ENCODE measurements at places on chromosomes 13 and 19.

- DNase-seq, result no peak
Measured at GRCh38 chr13:44695520-44695919, 119.4 kb upstream of the TSC22D1 start.

DNA sequence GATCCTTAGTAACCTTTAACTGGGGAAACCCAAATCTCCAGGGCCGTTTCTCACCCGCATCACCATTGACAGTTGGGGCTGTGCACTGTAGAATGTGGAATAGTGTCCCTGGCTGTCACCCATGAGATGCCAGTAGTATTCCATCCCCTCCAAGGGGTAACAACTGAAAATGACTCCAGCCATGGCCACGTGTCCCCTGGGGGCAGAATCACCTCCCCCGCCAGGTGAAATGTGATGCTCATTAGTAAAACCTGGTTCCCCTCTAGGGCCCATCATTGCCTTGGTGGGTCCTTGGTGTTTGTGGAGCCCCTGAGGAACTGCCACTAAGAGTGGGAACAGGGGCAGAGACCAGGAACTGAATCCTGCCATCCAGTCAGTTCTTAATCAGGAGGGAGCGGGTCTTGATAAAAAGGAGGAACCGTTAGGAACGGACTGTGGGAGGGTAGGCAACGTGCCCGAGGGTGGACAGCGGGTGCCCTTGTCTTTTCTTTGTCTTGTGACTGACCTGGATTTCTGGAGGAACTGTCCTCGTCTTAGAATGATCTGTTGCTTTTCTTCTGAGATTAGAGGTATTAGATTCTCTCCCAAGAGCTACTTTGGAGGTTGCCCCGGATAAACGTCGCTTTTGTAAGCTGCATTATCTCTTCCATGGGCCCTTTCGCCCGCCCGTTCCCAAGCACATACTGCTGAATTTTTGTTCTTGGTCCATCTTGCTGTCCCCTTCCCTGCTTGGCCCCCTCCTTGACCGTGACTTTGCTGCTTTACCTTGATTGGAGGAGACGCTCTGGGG, 3.5 kb downstream of the MYO9B start:
- no peak for DNase-seq

GRCh38 chr19:23993440-23993839, 78.8 kb downstream of the ZNF726 start:
- DNase-seq, result no peak

DNA sequence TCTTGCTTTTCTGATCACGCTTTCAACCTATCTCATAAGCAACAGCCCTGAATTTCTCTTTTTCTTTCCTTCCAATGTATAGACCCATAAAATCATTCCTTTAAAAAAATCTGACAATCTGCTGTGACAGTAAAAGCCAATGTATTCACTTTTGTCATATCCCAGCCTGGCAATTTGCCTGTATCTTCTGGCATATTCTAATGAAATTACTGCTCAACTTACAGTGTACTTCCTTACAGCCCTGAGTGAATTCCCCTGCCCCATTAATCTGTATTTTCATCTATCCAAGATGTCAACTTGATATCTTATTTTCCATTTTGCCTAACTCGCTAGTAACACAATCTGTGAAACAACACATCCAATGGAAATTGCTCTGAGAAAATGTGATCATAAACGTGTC, 18.0 kb upstream of the SERP2 start:
- no peak for DNase-seq

DNA sequence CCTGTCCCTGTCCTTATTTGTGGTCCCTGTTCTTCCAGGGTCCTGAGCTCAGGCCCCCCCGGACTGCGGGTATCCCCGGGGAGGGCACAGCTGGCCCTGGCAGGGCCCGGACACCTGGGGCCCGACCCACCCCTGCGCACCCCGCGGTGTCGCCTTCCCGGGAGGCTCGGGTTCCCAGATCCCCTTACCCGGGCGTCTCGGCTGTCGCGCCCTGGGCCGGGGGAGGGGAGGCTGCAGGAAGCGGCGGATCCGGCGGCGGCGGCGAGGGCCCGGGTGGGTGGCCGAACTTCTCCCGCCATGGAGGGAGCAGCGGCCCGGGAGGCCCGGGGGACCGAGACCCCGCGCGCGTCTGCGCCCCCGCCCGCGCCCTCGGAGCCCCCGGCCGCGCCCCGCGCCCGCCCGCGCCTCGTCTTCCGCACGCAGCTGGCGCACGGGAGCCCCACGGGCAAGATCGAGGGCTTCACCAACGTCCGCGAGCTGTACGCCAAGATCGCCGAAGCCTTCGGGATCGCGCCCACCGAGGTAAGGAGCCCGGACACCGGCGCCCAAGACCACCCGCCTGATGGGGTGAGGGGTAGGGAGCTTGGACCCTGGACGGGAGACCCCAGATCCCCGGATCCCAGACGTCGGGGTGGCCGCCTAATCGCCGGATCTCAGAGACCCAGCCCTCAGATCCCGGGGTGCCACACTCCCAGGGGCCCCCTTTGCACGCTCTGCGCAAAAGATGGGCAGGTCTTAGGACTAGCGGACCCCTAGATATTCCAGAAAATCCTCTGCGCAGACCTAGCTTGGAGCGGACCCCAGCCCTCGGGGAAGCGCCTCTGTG, at the start of gene GIPC3:
GIPC3 (plus strand) TSS at position 178 of the 826 bp plus-strand sequence; CDS start at position 298, 120 bp downstream.
- DNase-seq, result no peak

DNA sequence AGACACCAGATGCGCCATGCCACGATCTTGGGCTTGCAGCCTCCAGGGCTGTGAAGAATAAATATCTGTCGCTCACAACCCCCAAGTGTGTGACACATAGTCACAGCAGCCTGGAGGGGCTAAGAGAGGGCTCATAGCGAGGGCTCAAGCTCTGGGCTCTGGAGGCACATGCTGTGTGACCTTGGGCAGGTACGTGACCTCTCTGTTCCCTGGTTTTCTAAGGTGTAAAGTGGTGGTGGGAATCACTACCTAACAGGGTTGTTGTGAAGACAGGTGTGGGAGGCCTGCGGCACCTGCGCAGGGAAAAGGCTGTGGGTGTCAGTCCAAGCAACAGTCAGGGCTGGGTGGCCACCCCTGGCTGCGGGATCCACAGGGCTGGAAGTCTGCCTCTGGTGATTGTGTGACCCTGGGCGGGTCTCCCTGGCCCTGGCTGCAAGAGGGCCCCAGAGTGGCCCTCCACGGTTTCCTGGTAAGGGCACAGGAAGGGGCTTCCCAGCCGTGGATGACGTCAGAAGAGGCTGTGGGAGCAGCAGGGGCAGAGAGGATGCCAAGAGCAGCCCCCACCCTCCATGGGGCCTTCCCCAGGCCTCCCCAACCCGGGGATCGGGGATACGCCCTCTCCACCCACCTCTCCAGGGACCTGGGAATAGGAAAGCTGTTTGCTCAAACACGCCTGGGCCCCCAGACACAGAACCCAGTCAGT, 218.8 kb upstream of the SGCG start:
- DNase-seq, result no peak

DNA sequence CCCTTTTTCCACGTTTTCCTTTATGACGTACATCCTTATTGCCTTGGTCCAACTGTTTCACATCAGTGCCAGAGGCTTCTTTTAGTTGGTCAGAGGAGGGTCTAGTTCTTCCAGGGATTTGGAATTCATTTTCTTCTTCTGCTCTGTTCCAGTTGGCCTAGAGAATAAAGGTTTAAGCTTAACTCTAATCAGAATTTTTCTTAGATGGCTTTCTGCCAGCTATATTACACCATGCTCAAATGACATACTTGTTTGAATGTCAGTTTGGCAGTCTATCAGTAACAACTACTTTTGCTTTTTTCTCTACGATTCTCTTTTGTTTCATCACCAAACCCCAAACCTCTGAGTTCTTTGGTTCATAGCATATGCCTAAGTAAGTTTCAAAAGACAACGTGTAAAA, 16.8 kb downstream of the SPART start:
- DNase-seq, result no peak

DNA sequence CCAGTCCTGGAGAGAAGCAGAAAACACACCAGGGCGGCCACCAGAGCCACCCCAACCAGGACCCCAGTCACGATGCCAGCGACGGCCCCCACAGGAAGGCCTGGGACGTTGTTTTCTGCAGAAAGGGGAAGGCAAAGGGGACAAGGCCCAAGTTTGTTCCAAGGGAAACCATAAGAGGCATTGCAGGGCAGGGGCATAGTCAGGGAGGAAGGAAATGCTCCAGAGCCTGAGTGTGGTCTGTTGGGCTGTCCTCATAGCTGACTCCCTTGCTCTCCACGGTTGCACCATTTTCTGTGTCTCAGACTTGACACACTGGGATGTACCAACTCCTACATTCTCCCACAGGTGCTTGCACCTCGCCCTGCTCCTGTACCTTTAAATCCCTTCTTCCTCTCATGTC, 5.2 kb downstream of the CEACAM4 start:
- DNase-seq, result no peak

DNA sequence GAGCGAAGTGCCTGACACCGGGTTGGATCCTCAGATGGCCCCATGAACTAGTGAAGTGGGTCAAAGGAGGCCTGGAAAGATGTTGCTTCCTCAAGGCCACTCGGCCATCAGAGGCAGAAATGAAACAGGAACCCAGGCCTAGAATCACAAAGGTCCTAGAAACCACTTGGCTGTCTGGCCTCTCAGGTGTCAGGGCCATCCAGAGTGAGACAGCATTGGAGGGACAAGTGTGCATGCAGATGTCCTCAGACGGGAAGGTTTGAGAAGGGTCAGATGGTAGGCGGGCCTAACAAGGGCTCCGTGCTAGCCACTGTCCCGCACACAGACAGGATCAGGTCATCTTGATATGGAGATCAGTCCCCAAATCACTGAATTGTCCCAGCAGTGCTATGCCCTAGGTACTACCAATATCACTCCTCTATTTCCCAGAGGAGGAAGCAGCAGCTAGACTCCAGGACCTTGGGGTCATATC, 14.3 kb downstream of the CCDC97 start:
- DNase-seq, result no peak

DNA sequence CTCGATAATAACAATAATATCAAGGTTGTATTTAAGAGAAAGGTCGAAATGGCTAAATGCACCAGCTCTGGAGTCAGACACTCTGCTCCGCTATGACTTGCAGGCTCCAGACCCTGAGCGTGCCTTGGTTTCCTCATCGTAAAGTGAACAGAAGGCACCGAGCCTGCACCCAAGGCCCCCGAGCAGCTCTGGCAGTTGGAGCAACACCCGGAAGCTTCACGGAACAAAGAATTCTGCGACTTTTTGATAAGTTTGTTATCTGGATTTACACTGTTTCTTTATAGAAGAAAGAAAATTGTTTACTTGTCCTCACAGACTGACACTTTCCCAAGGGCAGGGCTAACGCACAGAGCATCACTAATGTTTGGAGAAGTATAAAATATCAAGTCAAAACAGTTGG, 4.4 kb downstream of the GRTP1 start:
- DNase-seq, result no peak

DNA sequence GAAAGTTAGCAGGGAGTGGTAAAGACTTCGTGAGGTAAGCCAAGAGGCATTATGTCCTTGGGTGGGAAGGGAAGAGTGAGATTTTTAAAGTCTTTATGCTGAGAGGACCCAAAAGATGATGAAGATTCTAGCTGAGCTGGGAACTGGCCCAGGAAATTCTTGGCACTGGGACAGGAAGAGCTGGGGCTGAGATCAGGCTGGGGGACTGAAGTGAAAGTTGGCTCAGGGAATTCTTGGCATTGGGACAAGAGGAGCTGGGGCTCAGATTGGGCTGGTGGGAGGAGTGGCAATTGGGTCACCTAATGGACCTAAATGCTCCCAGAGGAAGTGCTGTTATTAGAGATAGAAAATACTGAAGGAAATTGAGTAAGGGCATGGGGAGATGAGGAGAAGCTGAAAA, 8.8 kb downstream of the SCEL start:
- no peak for DNase-seq

GRCh38 chr13:98175043-98175442, 2.0 kb downstream of the RNF113B start:
- DNase-seq, result no peak

GRCh38 chr13:23799945-23800344, 89.3 kb downstream of the MIPEP start:
- no peak for DNase-seq

DNA sequence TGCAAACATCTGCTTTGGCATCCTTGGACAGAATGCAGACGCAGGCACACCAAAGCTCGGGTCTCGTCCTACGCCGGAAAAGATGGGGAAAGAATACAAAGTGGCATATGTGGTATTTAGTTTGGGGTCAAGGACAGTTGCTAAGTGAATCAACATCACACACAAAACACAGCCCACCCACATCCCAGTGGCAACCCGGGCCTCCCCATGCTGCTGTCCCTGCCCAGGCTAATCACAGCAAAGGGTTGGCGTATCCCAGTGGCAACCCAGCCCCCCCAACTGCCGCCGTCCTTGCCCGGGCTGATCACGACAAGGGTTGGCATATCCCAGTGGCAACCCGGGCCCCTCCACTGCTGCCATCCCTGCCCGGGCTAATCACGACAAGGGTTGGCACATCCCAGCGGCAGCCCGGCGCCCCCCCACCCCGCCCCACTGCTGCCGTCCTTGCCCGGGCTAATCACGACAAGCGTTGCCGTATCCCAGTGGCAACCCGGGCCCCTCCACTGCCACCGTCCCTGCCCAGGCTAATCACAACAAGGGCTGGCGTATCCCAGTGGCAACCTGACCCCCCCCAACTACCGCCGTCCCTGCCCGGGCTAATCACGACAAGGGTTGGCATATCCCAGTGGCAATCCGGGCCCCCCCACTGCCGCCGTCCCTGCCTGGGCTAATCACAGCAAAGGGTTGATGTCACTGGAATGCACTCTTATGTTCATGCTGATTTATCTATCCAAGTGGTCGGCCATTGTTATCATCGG, 167.8 kb upstream of the SOX1 start:
- DNase-seq, result no peak

DNA sequence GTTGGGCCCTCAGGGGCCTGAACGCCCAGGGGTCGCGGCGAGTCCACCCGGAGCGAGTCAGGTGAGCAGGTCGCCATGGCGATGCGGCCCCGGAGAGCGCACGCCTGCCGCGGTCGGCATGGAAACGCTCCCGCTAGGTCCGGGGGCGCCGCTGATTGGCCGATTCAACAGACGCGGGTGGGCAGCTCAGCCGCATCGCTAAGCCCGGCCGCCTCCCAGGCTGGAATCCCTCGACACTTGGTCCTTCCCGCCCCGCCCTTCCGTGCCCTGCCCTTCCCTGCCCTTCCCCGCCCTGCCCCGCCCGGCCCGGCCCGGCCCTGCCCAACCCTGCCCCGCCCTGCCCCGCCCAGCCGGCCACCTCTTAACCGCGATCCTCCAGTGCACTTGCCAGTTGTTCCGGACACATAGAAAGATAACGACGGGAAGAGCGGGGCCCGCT, at the start of gene CCNA1:
CCNA1 (plus strand) TSS at position 390 of the 439 bp plus-strand sequence. CDS start 562 bp downstream, outside the sequence.
- no peak for DNase-seq

DNA sequence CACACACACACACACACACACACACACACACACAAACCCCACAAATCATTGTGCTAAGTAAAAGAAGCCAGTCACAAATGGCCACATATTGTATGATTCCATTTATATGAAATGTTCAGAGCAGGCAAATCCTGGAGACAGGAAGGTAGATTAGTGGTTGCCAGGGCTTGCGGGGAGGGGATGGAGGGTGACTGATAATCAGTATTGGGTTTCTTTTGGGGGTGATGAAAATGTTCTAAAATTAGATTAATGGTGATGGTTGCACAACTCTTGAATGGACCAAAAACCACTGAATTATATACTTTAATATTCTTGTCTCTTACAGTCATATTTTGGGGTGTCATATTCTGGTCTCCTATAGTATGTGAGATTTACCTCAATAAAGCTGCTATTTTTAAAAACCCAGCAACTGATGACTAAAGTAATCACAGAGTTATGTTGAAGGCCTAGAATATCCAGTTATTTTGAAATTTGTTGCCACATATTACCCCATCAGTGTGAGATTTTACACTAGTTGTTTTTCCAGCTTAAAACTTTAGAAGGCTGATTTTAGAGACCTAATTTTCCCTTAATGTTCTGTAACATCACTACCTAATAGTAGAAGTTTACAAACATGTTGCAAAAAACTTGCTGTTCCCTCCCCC, 20.3 kb downstream of the FLT1 start:
- no peak for DNase-seq

GRCh38 chr13:24146961-24147569, 13.5 kb upstream of the SPATA13 start:
- DNase-seq, result no peak

All from HuH-7 (cell line).